Neural crest cell (in vitro differentiated cells): ENCODE measurements at places on chromosomes 16 and 17.

DNA sequence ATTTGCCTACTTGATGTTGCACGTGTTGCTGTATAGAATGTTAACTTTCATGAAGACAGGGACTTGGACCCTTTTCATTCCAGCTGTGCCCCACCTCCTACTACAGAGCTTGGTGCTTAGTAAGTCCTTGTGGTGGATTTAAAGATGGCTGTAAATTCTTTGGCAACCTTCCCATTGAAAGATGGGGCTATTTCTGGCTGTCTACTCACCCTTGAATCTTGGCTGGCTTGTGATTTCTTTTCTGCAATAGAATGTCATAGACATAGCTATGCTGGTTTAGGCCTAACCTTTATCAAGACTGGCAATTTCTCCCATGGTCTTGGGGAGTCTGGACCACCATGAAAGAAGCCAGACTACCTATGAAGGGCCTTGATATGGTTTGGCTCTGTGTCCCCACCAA is 59.0 kb downstream of the ACSM2A start:
- no peaks in the 10 kb centered on the region for H3K4me1 ChIP-seq
- peaks cover 55% of the 10 kb centered on the region for H3K27me3 ChIP-seq
- DNase-seq = no peak

GRCh38 chr17:3978421-3979289 is 14.4 kb upstream of the ATP2A3 start:
- no peak for DNase-seq
- H3K4me3 ChIP-seq = no peak overlapping the region
- H3K36me3 ChIP-seq = no peaks in the 10 kb centered on the region
- H3K27me3 ChIP-seq = no peaks in the 10 kb centered on the region

DNA sequence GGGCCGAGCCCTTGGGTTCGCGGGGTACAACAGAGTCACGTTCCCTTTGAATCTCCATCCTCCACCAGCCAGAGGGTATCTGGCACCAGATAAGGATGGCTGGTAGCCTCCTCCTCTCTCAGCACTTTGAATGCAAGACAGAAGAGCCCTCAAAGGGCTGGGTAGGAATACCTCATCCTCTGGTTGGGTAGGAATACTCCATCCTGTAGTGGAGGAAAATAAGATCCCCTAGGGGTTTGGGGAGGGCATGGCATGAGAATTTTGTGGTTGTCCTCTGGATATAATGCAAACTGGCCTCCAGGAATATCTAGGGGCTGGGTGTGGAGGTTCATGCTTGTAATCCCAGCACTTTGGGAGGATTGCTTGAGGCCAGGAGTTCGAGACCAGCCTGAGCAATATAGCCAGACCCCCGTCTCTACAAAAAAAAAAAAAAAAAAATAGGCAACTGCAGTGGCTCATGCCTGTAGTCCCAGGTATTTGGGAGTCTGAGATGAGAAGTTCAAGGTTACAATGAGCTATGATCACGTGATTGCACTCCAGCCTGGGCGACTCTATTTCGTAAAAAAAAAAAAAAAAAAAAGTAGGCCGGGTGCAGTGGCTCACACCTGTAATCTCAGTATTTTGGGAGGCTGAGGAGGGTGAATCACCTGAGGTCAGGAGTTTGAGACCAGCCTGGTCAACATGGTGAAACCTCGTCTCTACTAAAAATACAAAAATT is 2.7 kb downstream of the IGFBP4 start:
- H3K27me3 ChIP-seq = peaks cover 8% of the 10 kb centered on the region
- peak overlapping the region; percentile 40 for H3K27ac ChIP-seq
- peaks cover 24% of the 10 kb centered on the region for H3K4me1 ChIP-seq
- peak overlapping the region; percentile 75 for H3K4me3 ChIP-seq
- DNase-seq = no peak

- no peaks in the 10 kb centered on the region for H3K4me1 ChIP-seq
- H3K27ac ChIP-seq = no peak overlapping the region
- no peak overlapping the region for H3K4me3 ChIP-seq
- no peak for DNase-seq
Observed at GRCh38 chr17:64950871-64951270, 31.6 kb upstream of the LRRC37A3 start.

- H3K4me1 ChIP-seq = peaks cover 19% of the 10 kb centered on the region
- H3K27ac ChIP-seq = peak overlapping the region; percentile 81
- no peaks in the 10 kb centered on the region for H3K36me3 ChIP-seq
- H3K27me3 ChIP-seq = no peaks in the 10 kb centered on the region
- DNase-seq = no peak
- no peak overlapping the region for H3K4me3 ChIP-seq
Observed at GRCh38 chr16:15510992-15511391, 76.6 kb downstream of the BMERB1 start.

GRCh38 chr16:27547134-27547533 is 2.6 kb downstream of the GTF3C1 start:
- no peaks in the 10 kb centered on the region for H3K27me3 ChIP-seq
- H3K4me1 ChIP-seq = peaks cover 33% of the 10 kb centered on the region
- DNase-seq = no peak
- H3K36me3 ChIP-seq = peaks cover 14% of the 10 kb centered on the region
- H3K4me3 ChIP-seq = peak overlapping the region; percentile 73

DNA sequence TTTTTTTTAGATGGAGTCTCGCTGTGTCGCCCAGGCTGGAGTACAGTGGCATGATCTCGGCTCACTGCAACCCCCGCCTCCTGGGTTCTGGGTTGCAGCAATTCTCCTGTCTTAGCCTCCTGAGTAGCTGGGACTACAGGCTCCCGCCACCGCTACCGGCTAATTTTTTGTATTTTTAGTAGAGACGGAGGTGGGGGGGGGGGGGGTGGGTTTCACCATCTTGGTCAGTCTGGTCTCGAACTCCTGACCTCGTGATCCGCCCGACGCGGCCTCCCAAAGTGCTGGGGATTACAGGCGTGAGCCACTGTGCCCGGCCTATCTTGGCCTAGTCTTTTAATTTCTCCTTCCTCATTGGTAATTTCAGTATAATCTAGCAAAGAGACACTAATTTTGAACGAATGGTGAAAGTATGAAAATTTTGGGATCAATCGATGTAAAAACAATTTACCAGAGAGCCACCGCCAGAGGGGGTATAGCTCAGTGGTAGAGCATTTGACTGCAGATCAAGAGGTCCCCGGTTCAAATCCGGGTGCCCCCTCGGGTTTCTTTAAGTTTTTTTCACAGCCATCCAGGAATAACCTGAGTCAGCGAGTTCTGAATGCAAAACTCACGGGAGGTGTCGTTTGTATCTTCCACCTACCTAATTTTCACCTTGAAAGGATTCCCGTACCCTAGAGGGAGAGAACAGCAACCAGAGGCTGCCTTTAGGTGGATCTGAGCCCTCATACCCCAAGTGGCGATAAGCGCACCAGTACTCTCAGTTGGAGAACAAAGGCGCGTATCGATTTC is 2.5 kb upstream of the LASP1 start:
- H3K27ac ChIP-seq = peak overlapping the region; percentile 15
- peaks cover 2% of the 10 kb centered on the region for H3K36me3 ChIP-seq
- peaks cover 41% of the 10 kb centered on the region for H3K27me3 ChIP-seq
- peak; percentile 74 for DNase-seq
- peaks cover 48% of the 10 kb centered on the region for H3K4me1 ChIP-seq
- H3K4me3 ChIP-seq = peak overlapping the region; percentile 97

GRCh38 chr16:15879255-15879811 is 9.1 kb downstream of the CEP20 start:
- no peaks in the 10 kb centered on the region for H3K27me3 ChIP-seq
- peak overlapping the region; percentile 55 for H3K27ac ChIP-seq
- H3K36me3 ChIP-seq = no peaks in the 10 kb centered on the region

- H3K4me1 ChIP-seq = peaks cover 18% of the 10 kb centered on the region
- no peak for DNase-seq
- no peak overlapping the region for H3K4me3 ChIP-seq
- H3K27ac ChIP-seq = peak overlapping the region; percentile 9
Observed at GRCh38 chr16:81569361-81570034, 124.9 kb downstream of the CMIP start.

DNA sequence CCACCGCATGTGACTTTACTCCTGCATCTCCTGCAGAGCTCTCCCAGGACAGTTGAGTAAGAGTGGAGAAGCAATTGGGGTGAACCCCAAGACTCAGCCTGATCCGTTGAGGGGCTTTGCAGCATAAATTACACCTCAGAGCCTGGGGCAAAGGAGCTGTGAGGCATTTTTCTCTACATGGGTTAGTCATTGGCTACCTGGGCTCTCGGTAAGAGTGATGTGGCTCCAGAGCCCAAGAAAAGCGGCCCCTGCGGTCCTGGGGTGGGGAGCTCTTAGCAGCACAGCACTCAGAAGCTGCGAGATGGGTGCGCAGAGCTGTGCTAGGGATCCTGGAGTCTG is 40.4 kb upstream of the C16orf78 start:
- no peaks in the 10 kb centered on the region for H3K4me1 ChIP-seq
- no peak for DNase-seq
- H3K27ac ChIP-seq = no peak overlapping the region
- peaks cover 66% of the 10 kb centered on the region for H3K27me3 ChIP-seq
- H3K36me3 ChIP-seq = no peaks in the 10 kb centered on the region

DNA sequence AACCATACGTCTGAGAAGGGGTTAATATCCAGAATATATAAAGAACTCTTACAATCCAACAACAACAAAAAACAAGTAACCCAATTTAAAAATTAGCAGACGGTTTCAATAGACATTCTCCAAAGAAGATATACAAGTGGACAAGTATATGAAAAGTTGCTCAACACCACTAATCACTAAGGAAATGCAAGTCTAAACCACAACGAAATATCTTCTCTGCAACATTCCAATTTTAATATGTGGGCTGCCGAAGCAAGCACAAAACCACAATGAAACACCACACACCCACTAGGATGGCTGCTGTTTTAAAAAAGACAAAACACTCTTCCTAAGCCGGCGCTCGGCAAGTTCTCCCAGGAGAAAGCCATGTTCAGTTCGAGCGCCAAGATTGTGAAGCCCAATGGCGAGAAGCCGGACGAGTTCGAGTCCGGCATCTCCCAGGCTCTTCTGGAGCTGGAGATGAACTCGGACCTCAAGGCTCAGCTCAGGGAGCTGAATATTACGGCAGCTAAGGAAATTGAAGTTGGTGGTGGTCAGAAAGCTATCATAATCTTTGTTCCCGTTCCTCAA is 5.9 kb upstream of the SLC13A2 start:
- H3K36me3 ChIP-seq = no peaks in the 10 kb centered on the region
- DNase-seq = no peak
- H3K4me3 ChIP-seq = no peak overlapping the region
- peaks cover 23% of the 10 kb centered on the region for H3K27me3 ChIP-seq
- H3K27ac ChIP-seq = no peak overlapping the region

DNA sequence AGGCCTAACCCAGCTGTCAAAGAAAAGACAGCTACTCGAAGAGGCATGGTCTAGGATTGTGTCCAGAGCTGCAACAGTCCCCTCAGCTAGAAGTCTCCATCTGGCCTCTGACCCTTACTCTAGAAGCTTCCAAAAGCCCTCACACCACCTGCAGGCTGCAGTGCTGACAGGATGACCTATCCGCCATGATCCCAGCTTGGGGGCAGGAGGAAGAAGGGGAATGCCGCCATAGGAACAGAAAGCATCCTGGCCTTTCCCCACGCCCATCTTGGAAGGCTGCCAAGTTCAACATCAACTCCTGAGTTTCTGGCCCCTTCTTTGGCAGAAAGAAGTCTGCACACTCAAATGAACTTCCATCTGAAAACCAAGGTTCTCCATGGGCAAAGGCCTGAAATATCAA is 3.1 kb upstream of the KRT36 start:
- H3K27ac ChIP-seq = no peak overlapping the region
- no peaks in the 10 kb centered on the region for H3K27me3 ChIP-seq
- peaks cover 18% of the 10 kb centered on the region for H3K4me1 ChIP-seq
- no peak for DNase-seq
- no peak overlapping the region for H3K4me3 ChIP-seq

DNA sequence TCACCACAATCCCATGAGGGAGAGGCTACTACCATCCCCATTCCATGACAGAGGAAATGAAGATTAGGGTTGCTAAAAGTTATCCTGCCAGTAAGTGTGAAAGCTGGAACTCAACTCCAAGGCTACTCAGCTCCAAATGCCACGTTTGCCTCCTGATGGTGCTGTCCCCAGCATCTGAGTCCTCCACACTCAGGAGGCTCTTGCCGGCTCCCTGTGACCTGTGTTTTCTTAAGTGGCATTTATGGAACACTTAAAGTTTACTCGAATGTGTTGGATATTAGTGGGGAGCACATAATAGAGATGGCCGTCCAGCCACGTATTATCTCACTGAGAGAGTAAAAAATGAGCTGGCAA is 267.9 kb downstream of the CBLN1 start:
- no peaks in the 10 kb centered on the region for H3K36me3 ChIP-seq
- no peak for DNase-seq
- no peaks in the 10 kb centered on the region for H3K4me1 ChIP-seq
- H3K27ac ChIP-seq = no peak overlapping the region

- no peak for DNase-seq
- no peaks in the 10 kb centered on the region for H3K36me3 ChIP-seq
- H3K4me3 ChIP-seq = no peak overlapping the region
- H3K27ac ChIP-seq = no peak overlapping the region
- no peaks in the 10 kb centered on the region for H3K4me1 ChIP-seq
- no peaks in the 10 kb centered on the region for H3K27me3 ChIP-seq
Observed at GRCh38 chr17:81422776-81423697, 27.8 kb downstream of the BAHCC1 start.

DNA sequence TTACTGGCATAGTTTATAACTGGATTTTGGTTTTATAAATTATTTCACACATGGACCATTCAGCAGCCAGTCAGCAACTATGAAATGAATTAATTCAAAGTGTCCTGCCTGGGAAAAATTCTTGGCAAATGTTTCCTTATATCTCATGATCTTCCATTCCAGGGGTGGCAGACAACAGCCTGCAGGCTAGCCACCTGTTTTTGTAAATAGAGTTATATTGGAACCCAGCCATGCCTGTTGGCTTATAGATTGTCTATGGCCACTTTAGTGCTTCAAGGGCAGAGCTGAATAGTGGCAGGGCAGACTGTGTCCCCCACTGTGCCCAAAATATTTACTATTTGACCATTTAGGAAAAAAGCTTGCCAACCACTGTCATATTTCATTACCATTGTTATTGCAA is 613.7 kb downstream of the TMEM114 start:
- DNase-seq = no peak
- no peaks in the 10 kb centered on the region for H3K36me3 ChIP-seq
- H3K27me3 ChIP-seq = peaks cover 19% of the 10 kb centered on the region
- H3K4me1 ChIP-seq = no peaks in the 10 kb centered on the region
- H3K4me3 ChIP-seq = no peak overlapping the region

- H3K27ac ChIP-seq = no peak overlapping the region
- no peak for DNase-seq
- no peaks in the 10 kb centered on the region for H3K27me3 ChIP-seq
- H3K4me3 ChIP-seq = no peak overlapping the region
Observed at GRCh38 chr17:60047590-60047989, 31.1 kb downstream of the HEATR6 start.

DNA sequence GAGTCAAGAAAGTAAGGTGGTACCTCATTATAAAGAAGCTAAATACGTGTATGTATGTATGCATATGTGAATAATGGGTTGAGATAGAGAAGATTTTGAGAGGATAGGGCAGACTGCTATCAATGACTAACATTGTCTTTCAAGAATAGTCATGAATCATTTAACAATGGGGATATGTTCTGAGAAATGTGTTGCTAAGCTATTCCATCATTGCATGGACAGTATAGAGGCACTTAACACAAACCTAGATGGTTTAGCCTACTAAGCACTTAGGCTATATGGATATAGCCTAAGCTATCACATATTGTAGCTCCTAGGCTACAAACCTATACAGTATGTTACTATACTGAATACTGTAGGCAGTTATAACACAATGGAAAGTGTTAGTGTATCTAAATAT is 45.2 kb downstream of the TBC1D26 start:
- no peak overlapping the region for H3K27ac ChIP-seq
- DNase-seq = no peak
- no peak overlapping the region for H3K4me3 ChIP-seq
- H3K36me3 ChIP-seq = peaks cover 12% of the 10 kb centered on the region
- H3K27me3 ChIP-seq = no peaks in the 10 kb centered on the region

- no peaks in the 10 kb centered on the region for H3K4me1 ChIP-seq
- DNase-seq = no peak
- no peaks in the 10 kb centered on the region for H3K36me3 ChIP-seq
- H3K27ac ChIP-seq = no peak overlapping the region
- no peaks in the 10 kb centered on the region for H3K27me3 ChIP-seq
- no peak overlapping the region for H3K4me3 ChIP-seq
Observed at GRCh38 chr16:79451196-79451816, 149.2 kb downstream of the MAF start.
